ENCODE measurements at places on chromosomes 12 and 14.
A peak's percentile ranks its signal among the peaks of the same experiment; 100 is the strongest.

DNA sequence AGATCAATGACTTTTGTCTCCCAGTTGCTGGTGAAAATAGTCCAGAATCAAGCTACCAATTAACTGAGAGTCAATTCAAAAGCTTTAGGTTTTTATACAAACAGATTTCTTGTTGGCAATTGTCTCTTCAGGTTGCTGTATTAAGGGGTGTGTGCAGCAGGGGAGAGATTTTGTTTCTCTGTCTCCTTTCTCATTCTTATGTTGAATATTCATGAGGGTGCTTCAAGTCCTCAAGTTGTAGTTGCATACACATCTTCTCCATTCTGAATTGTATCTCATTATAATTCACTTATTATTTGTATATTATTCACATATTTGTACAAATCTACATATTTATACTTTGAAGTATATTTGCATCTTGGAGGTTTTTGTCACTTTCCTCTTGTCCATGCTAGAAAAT lies 126.7 kb upstream of the PTPRQ start:
- DNase-seq, result no peak

GRCh38 chr12:127343940-127344339 lies 923.0 kb upstream of the TMEM132C start:
- no peak for DNase-seq

- DNase-seq, result no peak
Observed at GRCh38 chr14:99727096-99727870, 43.2 kb downstream of the CYP46A1 start.

DNA sequence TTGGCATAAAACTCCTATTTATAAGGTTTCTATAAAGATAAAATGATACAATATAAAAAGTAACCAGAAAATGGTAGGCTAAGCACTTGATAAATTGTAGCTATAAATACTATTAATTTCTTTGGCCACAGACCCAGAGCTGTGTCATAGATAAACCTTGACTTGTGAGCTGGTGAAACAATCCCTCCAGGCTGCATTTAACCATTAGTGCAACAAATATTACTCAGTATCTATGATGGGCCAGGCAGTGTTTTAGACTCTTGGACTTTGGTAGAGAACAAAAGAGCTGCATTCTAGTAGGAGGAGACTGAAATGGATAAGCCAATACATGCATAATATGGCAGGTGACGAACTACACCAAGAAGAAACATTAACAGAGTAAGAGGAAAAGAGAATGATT lies 178.1 kb downstream of the BTG1 start:
- no peak for DNase-seq

DNA sequence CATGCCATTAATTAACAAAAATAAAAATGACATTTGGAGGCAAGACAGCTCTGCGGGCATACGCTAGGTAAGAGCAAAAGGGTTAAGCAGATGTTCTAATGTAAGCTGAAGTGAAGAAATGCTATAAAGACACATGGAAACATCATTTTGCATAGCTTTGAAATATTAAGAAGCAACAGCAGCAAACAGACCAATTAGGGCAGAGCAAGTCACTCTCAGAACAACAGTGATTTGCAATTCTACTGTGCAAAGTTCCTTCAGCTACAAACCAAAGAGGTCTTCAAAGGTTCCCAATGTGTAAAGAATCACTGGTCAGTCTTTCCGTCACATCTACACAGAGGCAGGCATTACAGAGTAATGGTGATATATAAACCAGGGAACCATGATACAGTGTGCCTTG lies 68.2 kb downstream of the PAPLN start:
- no peak for DNase-seq

GRCh38 chr14:88168498-88169165 lies 154.4 kb downstream of the KCNK10 start:
- DNase-seq, result peak; percentile 63

- no peak for DNase-seq
Observed at GRCh38 chr14:96229315-96229714, 24.7 kb downstream of the BDKRB2 start.

- DNase-seq, result no peak
Observed at GRCh38 chr14:47039336-47039735, 387.8 kb upstream of the RPL10L start.

- no peak for DNase-seq
Observed at GRCh38 chr14:55697414-55697861, 117.4 kb downstream of the KTN1 start.

- DNase-seq, result no peak
Observed at GRCh38 chr12:75137896-75138295, 71.7 kb downstream of the KCNC2 start.

DNA sequence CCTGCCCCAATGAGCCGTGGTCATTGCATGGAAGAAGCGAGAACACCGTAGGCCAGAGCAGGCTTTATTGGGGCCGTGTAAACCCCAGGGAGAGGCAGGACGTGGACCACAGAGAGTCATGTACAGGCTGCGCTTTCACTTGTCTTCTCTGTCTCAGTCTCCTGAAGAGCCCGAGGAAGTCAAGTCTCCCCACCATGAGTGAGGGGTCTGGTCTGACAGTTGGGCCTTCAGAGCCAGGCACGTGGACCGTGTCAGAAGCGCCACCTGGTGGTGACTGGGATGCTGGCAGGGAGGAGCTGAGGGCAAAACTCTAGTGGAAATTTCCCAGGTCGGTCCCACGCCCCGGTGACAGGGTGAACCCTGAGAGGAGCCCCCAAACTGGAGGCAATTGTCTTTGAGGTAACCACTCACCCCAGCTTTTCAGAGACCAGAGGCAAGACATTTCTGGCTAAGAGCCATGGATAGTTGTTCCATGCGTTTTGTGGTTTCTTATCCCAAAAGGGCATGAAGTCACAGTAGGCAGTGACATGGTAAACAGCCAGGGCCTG lies 17.4 kb downstream of the RPS6KL1 start:
- DNase-seq, result peak; percentile 83

- no peak for DNase-seq
Observed at GRCh38 chr12:6903722-6904121, 900 bp upstream of the LRRC23 start.

- no peak for DNase-seq
Observed at GRCh38 chr12:115051378-115051777, 367.4 kb upstream of the TBX3 start.

DNA sequence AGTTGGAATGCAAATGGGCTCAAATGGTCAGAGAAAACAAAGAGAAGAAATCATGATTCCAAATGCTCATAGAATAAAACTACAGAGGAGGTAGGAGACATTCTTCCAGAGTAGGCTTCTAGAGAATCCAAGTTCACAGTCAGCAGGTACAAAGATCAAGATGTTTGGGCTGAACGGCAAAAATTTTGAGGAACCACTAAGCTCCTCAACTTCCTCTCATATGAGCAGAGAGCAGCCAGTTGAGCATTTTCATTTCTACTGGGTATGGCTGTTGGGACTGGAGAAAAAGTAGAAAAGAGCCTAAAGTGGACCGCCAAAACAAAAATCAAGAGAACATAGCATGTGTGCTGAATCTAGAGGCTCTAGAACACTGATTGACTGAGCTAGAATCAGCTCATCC lies 73.8 kb upstream of the ARID2 start:
- DNase-seq, result no peak

DNA sequence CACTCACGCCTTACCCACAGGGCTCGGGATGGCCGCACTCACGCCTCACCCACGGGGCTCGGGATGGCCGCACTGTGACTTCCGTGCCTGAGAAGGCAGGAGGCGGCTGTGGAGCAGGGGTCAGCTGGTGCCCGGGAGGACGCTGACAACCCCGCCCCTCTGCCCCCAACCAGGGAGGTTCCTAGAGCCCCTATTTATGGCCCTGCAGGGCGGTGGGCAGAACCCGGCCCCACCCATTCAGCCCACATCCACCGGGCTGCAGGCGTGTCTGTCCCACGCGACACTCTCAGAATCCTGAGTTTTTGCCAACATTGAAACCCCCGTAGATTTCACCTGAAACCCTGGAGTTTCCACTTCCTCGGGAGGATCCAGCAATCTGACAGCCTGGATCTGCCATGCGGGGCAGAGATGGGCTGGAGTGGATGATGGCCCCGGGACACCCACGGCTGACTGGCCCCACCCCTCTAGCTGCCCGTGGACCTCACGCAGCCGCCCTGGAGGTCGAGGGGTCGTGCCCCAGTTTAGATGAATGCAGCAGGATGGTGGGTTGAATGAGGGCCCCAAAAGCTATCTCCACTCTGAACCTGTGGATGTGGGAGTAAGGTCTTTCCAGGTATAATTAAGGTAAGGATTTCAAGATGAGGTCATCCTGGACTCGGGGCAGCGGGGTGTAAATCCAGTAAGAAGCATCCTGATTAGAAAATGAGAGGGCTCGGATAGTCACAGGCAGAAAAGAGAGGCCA lies 20.4 kb downstream of the GALNT9 start:
- no peak for DNase-seq

GRCh38 chr12:98653866-98654493 lies 8.9 kb downstream of the APAF1 start:
- DNase-seq, result no peak

- DNase-seq, result no peak
Observed at GRCh38 chr12:100897240-100897639, 102.7 kb downstream of the ANO4 start.

DNA sequence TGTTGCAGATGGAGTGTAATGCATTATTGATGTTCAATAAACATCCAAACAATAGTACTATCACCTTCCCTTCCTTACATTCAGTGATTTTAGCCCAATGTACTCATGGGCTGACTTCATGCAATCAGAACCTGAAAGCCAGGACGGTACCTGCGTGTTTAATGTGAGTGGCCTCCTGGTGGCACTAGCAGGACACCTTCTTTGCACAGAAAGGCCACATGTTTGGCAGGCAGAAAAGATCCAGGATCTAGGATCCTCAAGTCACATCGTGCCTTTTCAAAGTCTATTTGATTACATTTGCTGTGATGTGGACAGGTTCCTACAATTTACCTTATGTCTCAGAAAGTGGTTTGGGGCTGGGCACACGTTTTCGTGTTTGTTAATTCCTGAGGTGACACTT lies 82.9 kb downstream of the NEDD1 start:
- no peak for DNase-seq

DNA sequence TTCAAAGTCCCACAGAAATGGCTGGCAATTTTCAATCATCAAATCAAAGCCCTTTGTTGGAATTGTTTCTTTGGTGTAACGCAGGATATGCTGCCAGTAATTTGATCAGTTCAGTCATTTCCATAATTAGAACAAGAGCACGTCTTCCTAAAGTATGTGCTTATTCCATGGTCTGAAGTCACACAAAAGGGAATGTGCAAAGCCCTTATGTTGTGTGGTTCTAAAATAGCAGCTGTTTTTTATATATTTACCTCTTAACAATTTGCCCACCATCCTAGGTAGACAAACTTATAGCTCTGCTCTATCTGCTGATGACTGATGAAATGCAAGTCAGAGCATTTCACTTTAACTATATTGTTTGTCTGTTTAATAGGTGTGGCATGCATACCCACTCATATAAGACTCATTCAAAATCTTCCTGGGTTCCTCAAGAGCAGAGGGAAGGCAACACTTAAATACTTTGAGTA lies 176.1 kb upstream of the SLC38A2 start:
- DNase-seq, result no peak

DNA sequence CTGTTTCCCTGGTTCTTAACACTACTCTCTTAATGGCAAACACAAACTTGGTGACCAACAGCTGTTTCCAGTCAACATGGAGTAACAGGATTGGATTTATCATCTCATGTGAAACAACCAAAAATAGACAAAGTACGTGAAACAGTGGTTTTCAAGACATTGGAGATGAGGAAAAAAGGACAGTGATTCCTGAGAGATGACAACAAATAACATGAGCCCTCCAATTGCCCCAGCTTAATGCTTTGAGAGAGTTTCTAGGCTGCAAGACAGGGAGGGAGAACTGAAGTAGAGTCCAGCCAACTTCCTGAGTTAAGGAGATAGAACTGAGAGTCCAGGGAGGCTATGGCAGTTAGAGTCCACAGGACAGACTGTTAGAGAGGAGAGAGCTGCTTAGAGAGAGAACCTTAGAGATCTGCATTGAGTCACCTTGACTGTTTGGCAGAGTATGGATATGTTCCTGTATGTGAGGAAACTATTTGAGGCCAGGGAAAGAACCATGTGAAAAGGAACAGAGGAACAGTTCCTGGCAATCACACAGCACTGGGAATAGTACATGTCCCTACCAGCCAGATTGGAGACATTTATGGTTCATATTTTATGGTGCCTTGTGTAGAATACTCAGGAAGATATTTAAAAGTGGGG lies 106.4 kb downstream of the PCNX1 start:
- DNase-seq, result no peak

GRCh38 chr12:19369691-19370148 lies 69.6 kb upstream of the AEBP2 start:
- no peak for DNase-seq

- DNase-seq, result no peak
Observed at GRCh38 chr14:103023881-103024473, 33.4 kb downstream of the CDC42BPB start.

DNA sequence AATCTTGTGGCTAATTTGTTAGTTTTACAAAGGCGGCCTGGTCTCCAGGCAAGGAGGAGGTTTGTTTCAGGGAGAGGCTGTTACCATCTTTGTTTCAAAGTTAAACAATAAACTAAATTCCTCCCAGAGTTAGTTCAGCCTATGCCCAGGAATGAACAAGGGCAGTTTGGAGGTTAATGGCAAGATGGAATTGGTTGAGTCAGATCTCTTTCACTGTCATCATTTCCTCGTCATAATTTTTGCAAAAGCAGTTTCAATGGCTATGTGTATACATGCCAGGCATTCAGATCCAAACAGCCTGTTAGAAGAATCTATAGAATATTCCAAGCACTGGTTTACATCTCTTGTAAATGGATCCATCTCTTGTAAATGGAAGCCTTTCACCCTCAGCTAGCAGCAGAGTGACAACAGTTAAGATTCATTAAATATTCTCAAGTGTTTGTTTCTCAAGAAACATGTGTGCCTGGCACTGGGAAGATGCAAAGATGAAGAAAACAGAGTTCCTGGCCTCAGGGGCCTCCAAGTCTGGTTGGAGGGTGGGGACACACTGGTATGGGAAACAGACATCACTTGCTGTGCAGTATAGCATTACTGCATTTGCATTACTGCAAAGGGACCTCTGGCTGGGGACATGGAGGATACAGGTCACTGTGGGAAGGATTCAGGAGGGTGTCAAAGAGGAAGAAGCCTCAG lies 65.8 kb downstream of the RIN3 start:
- DNase-seq, result no peak

GRCh38 chr12:109776624-109777023 lies 56.6 kb downstream of the TRPV4 start:
- no peak for DNase-seq

GRCh38 chr12:94571556-94571955 lies 78.8 kb downstream of the TMCC3 start:
- DNase-seq, result no peak

GRCh38 chr14:66708267-66708666 lies 200.3 kb downstream of the GPHN start:
- DNase-seq, result no peak

All from stimulated activated CD4-positive, alpha-beta T cell treated with anti-CD3 and anti-CD28 coated beads, Interleukin-4, amount 100 ng/mL, for 24 hours (primary cell).